ENCODE measurements at places on chromosomes 12 and 14. TPM values are rescaled to one million over a fixed set of nuclear protein-coding genes. Genes with fewer than 3 reads are reported as not detected.

Gene LBHD2
- total RNA-seq, result not detected

Gene WNT1
- total RNA-seq, result 0.07 TPM

Gene LTBP2
- 7.6 TPM for total RNA-seq

Gene KRAS
- 15.2 TPM for total RNA-seq

Gene AKAP5
- total RNA-seq, result 0.35 TPM

Gene ACSM4
- total RNA-seq, result not detected

Gene ULK1
- total RNA-seq, result 26.0 TPM

Gene SLC7A7
- total RNA-seq, result 20.6 TPM

Gene GARIN6
- total RNA-seq, result not detected

Gene ZBTB1
- total RNA-seq, result 24.2 TPM

Gene P2RX2
- total RNA-seq, result not detected

Gene RNASE12
- total RNA-seq, result not detected

Gene ARHGEF25
- total RNA-seq, result 4.8 TPM

Gene C1R
- 49.7 TPM for total RNA-seq

Gene FBRSL1
- 93.0 TPM for total RNA-seq

Gene PLEK2
- total RNA-seq, result 20.6 TPM

Gene ENDOU
- total RNA-seq, result not detected

Gene DTX1
- 0.50 TPM for total RNA-seq

Gene CYP27B1
- 2.0 TPM for total RNA-seq

Gene CMAS
- 42.8 TPM for total RNA-seq

Gene PZP
- not detected for total RNA-seq

Gene CCDC184
- total RNA-seq, result 2.7 TPM

Gene TAC3
- total RNA-seq, result not detected

Gene FOXN4
- total RNA-seq, result 0.03 TPM

Gene MAP1LC3B2
- total RNA-seq, result 1.3 TPM

Gene CEBPE
- total RNA-seq, result 0.08 TPM

Gene BDKRB1
- total RNA-seq, result 0.48 TPM

Gene CAPZA3
- not detected for total RNA-seq

Gene WDHD1
- 13.7 TPM for total RNA-seq

Gene RD3L
- total RNA-seq, result not detected

Gene PSEN1
- total RNA-seq, result 63.9 TPM

Gene SERPINA1
- 1.7 TPM for total RNA-seq

Gene KRT80
- 41.2 TPM for total RNA-seq

Gene TAS2R20
- total RNA-seq, result 0.07 TPM

Gene YEATS4
- total RNA-seq, result 64.1 TPM

Gene CLEC4E
- total RNA-seq, result 0.09 TPM

Gene KRT4
- 3.6 TPM for total RNA-seq

Gene KSR2
- 0.59 TPM for total RNA-seq

Gene KRT5
- total RNA-seq, result 0.53 TPM

Gene RNU6-7
- total RNA-seq, result not detected

Measured in A549 treated with Hydrocortisone at 1 μM for 4 hours (cell line).